ENCODE measurements at places on chromosomes 5 and 9.
A peak's percentile ranks its signal among the peaks of the same experiment; 100 is the strongest.

DNA sequence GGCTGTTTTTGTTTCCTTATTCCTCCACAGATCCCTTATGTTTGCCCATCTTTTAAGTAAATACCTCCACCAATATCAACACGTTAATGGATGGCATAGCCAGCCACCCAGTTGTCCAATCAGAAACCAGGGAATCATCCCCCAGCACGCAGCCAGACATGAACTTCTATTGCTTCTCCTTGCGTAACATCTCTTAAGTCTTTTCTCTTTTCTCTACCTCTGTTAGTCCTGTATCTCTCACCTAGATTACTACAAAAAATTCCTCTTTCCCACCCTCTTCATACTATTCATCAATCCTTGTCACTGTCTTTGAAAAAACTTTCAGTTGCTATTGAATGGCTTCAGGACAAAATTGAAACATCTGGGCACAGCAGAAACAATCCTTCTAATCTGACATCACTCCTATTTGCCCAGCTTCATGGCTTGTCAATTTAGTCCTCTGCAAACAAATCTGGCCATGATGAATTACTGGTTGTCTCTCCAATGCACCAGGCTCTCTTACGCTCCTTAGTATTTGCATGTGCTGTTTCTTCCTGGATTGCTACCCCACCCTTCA, 349.3 kb downstream of the RAB3C start:
- no peak for DNase-seq

GRCh38 chr5:56455417-56455816, 222.3 kb upstream of the ANKRD55 start:
- DNase-seq: no peak

- no peak for DNase-seq
These were observed 390.4 kb downstream of the EBF1 start for GRCh38 chr5:158709279-158709678.

DNA sequence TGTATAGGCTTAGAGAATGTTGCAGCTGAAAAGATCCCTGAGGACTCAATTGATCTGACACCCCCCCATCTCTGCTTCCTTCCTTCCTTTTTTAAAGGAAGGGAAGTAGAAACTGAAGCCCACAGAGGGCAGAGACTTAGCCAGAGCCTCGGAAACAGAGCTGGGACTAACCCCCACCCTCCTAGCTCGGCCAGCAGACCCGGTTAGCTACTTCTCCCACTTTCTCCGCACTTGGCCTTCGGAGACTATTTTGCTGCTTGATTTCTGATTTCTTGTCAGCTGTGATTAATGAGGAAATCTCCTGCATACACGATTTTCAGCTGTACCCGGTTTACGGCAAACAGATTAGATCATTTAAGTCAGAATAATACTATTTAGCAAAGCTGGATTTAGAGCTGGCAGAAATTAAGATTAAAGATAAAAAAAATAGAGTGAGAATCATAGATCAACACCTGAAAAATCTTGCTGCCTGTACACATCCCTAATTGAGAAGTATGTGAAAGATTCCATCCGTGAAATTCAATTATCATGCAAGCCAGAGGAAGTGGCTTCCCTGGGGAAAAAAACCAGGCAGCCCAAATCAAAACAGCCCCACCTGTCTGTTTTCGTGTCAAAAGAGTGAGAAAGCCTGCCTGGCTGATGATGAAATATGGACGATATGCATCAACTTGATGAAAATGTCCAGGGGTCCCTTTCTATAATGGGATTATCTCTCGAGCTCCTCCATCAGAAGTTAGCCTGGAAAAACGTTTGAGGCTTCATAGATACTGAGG, 159.5 kb upstream of the SHB start:
- DNase-seq: no peak

- DNase-seq: no peak
These were observed 402.4 kb upstream of the RORB start for GRCh38 chr9:74094766-74095165.

- no peak for DNase-seq
These were observed 35.1 kb downstream of the MRPL36 start for GRCh38 chr5:1764606-1764960.

DNA sequence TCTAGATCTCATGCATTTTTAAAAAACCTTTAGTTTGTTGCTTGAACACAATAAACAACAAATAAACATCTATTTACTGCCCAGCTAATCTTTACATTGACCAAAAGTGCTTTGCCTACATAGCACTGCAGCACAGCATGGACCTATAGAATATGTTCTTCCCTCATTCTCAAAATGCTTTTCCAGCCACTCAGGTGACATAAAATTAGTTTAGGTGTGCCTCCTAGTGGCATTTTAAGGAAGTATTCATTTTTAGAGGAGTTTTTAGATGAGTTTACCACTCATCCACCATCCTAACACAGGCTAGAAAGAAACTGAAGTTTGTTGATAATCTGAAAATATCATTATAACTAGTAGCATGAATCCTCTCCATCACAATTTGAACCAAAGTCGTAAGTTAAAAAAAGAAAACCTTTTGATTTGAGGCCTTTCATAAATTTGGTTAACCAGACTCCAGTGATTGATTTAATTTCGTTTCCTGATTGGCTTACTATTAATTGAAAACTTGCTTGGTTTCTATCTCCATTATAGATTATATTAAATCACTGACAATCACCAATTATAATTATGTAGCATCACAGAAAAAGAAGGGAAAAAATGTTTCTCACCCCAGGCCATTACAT, 12.6 kb downstream of the PLGRKT start:
- no peak for DNase-seq

DNA sequence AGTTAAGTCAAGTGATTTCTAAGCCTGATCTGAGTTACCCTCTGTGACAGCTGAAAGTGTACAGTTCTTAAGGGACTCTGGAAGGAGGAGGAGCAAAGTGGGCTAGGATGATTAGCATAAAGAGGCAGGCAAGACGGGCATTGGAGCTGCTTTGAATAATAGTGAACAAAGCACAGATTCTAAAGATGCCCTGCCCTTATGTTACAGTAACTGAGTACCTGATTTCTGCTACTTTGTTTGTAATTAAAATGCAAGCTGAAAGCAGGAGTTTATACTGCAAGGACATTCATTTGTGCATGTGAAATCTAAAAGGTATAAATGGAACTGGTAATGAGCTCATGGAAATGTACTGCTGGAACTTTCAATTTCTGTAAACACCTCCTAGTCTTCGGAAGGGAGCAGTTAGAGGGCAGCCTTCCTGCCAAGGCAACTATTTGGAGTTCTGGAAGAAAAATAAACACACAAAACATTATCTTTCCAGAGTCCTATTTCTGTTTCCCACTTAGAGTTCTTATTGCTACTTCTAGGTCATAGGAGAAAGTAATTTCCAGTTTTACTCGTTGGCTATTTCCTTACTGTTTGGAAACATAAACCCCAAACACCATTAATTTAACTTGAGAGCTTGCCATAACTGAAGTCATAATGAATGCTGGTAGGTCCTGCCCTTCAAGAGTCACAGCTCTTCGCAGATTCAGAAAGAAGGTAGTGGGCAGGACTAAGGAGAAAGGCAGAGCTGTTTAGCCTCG, at the start of gene RANBP3L:
RANBP3L (minus strand) TSS at position 45 of the 746 bp plus-strand sequence. CDS start 486 bp downstream, outside the sequence.
- no peak for DNase-seq

GRCh38 chr5:136053336-136054141, 24.8 kb downstream of the TGFBI start:
- no peak for DNase-seq

GRCh38 chr9:96246267-96246671, 55.7 kb downstream of the HSD17B3 start:
- no peak for DNase-seq

DNA sequence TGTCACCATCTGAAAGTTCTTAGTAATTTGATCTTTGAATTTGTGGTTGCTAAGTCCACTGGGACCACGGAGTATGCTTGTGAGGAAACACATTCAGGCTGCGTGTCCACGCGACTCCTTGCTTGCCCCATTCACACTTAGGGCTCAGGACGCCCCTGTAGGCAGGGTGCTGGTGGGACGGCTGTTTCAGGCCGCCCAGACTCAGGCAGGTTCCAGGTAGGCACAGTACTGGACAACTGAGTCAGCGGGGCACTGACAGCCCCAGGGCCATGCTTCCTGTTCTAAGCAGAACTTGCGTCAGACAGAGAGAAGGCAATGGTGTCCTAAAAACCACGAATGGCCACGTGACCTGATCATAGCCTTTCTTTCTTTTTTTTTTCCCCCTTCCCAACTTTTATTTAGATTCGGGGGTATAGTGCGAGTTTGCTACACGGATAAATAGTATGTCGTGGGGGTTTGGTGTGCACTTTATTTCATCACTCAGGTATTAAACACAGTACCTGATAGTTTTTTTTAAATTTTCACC, 7.7 kb upstream of the RASGEF1C start:
- no peak for DNase-seq

DNA sequence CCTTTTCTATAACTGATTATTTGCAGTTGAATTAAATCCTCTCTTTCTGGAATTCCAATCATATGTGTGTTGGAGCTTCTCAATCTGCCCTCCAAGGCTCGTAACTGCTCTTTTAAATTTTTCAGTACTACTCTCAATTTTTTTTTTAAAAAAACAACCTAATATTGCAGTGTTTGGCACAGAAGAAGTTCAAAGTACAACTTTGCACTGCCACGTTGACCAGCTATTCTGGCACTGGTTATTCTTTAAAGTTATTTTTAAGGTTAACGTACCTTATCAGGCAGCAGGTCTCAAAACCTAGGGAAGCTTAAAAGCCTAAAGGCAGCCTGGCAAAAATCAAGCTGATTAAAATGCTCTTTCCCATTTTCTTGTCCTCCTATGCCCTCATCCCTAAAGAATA, 120.5 kb downstream of the GHR start:
- no peak for DNase-seq

GRCh38 chr5:179863449-179864085, 5.0 kb upstream of the MRNIP start:
- DNase-seq: no peak

DNA sequence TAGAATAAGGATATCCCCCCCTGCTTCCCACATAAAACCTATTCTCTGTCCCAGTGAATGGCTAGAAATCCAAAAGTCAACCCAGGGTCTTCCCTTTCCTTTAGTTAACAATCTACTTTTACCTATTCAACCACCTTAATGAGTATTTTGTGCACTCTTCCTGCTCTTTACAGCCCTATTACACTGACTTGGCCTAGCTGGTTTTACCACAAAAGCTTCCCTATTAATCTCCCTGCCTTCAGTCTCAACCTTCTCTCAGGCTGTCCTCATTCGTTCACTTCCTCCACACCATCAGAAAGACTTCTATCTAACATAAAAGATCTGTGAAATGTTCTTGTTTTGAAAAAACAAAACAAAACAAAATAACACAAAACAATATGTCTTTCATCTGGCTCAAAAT, 16.2 kb downstream of the CTNNAL1 start:
- no peak for DNase-seq

- no peak for DNase-seq
These were observed 528.6 kb upstream of the CLINT1 start for GRCh38 chr5:158387499-158387898.

- DNase-seq: peak; percentile 20
These were observed 182.9 kb downstream of the AOPEP start for GRCh38 chr9:94909250-94909894.

DNA sequence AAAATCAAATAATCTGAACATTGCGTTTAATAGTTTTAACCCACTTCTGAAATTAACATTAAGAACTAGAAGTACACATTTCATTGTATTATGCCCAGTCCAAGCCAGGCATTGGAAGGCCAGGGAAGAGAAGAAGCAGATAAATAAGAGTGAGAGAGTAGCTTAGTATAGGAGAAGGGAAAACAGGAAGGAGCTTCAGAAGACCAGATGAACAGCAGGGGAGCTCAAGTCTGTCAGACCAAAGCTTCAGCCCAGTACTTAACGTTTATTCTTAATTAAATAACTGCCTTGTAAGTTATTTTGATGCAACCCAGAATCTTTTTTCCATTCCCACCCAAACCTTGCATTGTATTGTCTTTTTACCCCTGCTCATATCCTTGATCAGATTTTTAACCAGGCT, 11.5 kb upstream of the FAM120AOS start:
- no peak for DNase-seq

- DNase-seq: no peak
These were observed 28.1 kb downstream of the CARTPT start for GRCh38 chr5:71747182-71747581.

DNA sequence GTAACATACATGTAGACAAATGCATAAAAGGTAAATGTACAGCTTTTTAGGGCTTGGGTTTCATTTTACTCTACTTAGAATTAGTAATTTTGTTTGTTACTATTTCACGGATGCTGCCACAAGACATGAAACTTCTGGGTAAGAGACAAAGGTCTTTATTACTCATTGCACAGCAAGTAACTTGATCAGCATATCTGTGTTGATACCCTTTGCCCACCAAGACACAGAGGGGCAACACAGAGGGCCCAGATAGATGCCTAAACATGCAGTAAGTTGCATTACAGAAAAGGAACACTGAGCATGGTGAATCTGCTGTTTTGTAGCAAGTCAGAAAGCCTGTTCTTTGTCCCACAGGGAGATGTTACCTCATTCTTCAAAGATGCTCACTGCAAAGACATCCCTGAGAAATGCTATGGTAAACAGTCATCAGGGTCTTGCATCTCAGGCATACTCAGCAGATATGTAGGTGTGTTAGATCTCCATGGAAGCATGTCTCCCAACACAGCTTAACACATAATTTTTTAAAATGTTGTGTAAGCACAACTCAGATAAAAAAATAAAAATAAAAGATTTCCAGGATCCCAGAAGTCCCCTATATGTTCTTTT, 10.3 kb downstream of the ITGA2 start:
- DNase-seq: no peak

GRCh38 chr9:131934673-131935072, 145.0 kb downstream of the MED27 start:
- DNase-seq: no peak

GRCh38 chr5:129306725-129307124, 153.4 kb upstream of the ADAMTS19 start:
- DNase-seq: no peak

DNA sequence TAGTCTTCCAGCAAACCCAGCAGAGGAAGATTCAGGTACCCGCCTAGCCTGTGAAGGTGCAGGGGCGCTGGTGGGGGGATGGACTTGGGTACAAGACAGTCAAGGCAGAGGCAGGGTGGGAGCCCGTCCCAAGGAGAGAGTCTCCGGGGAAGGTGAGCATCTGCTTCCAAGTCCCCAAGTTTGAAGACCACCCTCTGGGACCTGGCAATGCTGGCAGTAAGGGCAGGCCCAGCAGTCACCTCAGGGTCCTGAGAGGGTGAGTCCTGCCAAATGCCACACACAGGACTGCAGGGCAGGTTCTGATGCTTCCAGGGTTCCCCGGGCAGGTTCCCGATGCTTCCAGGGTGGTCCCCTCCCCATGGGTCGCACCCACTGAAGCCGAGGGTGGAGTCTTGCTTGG, 261.8 kb upstream of the IRX1 start:
- no peak for DNase-seq

DNA sequence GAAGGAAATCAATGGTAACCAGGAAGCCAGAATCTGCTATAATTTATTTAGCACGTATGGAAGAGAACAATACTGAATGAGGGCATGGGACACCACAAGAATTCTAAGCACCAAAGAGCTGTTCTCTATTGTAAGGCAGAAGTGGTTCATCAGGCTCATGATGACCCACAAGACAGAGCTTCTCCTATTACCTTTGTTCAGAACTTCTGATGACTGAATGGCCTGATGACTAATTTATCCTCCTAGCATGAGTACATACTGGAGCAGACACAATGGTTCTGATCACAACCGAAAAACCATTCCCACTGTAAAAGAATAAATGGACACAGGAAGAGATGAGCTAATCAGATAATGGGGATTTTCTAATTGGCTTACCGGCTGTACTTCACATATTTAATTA, 329.8 kb upstream of the PDE4D start:
- no peak for DNase-seq

Measured in activated CD4-positive, alpha-beta T cell treated with anti-CD3 and anti-CD28 coated beads, Interleukin-2, amount 50 U/mL, for 48 hours (primary cell).